Muscle of leg (tissue), 16 donors: ENCODE measurements at places on chromosomes 3 and 15. TPM values are rescaled to one million over a fixed set of nuclear protein-coding genes. Genes with fewer than 3 reads are reported as not detected.

GRCh38 chr15:57017024-57017423 is 98.6 kb downstream of the TCF12 start:
- DNase-seq, result no peak

DNA sequence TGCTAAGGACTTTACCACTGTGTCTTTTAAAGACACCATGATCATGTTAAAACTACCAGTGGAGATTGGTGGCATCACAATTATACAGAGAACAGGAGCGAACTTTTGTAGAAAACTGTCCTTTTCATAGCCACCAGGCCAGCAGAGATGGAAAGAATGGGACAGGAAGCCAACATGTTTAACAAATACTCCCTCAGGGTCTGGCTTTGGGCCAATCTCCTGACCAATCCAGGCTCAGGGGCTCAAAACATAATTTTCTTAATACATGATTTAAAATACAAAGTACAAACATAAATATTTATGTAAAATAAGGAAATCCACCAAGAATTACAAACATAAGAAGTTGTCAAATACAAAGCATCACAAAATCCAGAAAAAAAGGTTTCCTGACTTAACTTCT is 266.0 kb downstream of the VPS13C start:
- no peak for DNase-seq

GRCh38 chr15:60928970-60929369 is 300.1 kb downstream of the RORA start:
- DNase-seq, result no peak

- no peak for DNase-seq
Observed at GRCh38 chr15:64630396-64631107, 144.8 kb downstream of the RBPMS2 start.

DNA sequence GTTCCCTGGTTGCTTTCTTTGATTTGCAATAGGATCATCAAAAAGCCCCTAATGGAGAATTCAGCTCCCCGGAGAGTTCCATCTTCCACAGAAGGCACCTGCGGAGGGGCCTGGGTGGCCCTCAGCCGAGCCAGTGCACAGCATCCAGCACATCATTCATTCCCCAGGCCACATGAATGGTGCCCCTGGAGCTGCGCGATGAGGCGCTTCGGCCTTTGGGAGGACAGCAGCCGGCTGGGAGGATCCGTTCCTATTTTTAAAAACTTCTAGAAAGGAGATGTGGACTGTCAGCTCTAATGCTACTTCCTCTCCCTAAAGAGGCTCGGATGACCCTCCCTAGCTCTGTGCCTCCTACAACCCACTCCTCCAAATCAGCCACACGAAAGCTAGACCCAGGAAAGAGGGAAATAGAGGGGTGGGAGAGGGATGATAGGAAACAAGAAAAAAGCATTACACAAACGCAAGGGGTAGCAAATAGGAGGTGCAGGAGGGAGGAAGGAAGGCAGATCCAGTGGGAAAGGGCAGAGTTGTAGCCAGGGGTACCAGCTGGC is 20.3 kb downstream of the EHD4 start:
- DNase-seq, result no peak

- peak; percentile 69 for DNase-seq
Observed at GRCh38 chr3:19947549-19948225, 790 bp downstream of the RAB5A start.

GRCh38 chr3:8660175-8661118 is 15.8 kb upstream of the SSUH2 start:
- peak; percentile 63 for DNase-seq

- peak; percentile 63 for DNase-seq
Observed at GRCh38 chr15:51403072-51403878, 61.8 kb downstream of the GLDN start.

DNA sequence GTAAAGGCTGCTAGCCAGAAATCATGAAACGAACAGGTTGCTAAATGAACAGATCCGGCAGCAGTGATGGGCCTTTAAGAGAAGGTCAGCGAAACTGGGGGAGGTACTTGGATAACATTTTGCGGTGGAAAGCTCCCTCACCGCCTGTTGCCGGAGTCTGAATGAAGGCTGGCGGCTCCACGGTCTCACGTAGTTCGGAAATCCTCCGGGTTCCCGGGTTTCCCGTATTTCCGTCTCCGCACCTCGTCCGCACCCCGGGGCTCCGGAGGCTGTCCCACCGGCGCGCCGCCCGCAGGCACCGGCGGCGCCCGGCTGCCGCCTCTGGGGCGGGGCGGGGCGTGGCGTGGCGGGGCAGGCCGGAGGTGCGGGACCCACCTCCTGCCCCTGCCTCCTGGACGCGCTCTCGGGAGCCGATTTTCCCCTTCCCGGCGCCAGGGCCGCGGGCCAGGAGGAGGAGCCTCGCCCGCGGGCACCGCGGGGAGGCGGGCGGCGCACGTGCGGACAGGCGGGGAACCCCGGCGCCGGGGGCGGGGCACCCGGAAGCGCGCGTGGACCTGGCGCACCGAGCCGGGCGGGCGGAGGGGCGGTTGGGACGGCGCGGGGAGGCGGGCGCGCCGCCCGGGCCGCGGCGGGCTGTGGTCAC is at the start of gene ZDHHC23:
ZDHHC23 (plus strand) TSS at position 642 of the 643 bp plus-strand sequence. CDS start 790 bp downstream, outside the sequence.
- DNase-seq, result peak; percentile 60

GRCh38 chr15:62472616-62473299 is 307.7 kb upstream of the C2CD4B start:
- peak; percentile 64 for DNase-seq

GRCh38 chr3:105555206-105555605 is 188.5 kb downstream of the ALCAM start:
- no peak for DNase-seq

DNA sequence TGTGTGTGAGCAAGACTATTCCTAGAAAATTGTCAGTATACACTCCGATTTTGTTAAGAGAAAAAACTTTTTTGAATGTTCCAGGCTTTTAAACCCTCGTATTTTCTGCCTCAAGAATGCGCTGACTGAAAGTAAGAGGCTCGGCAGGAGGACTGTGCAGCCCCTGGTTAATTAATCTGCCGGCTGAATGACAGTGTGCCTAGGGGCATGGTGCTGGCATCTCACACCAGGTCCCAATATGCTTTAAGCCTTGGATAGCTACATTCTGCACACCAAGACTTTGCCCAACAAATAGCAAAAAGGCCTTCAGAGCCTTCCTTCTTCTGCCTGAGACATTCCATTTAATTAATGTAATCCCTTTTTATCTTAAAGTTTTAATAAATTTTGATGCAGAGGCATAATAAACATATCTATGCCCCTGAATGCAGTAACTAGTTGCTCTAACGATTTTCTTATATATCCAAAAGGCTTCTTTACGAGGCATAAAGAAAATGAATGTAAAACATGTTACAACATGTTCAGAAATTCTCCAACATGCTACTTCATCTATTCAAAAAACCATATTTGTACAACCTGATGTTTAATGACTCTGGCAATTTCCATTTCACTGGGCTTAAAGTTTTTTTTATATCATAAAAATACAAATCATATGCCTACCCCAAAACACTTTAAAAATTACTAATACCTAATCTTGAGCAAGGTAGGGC is 37.9 kb downstream of the DPH6 start:
- no peak for DNase-seq

- DNase-seq, result no peak
Observed at GRCh38 chr3:105274958-105275357, 91.8 kb upstream of the ALCAM start.

- no peak for DNase-seq
Observed at GRCh38 chr3:26636096-26636727, 13.6 kb downstream of the LRRC3B start.

DNA sequence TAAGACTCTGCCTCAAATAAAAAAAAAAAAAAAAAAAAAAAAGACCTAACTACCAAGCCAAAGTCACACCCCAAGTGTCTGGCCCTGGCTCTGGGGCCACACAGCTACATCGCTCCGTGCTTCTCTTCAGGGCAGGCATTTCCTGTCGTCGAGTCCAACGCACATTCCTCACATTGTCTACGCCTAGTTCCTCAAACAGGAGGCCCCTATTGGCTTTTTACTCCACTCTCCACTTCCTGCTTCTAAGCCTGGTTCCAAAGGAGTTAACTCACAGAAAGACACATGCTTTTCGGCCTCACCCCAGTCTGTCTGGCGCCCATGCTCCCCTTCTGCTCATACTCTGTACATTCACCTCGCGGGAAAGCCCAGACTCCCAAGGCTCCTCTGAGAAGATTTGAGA is 28.8 kb downstream of the KNG1 start:
- peak; percentile 74 for DNase-seq

GRCh38 chr3:69959581-69959980 is 40.0 kb upstream of the SAMMSON start:
- DNase-seq, result no peak

DNA sequence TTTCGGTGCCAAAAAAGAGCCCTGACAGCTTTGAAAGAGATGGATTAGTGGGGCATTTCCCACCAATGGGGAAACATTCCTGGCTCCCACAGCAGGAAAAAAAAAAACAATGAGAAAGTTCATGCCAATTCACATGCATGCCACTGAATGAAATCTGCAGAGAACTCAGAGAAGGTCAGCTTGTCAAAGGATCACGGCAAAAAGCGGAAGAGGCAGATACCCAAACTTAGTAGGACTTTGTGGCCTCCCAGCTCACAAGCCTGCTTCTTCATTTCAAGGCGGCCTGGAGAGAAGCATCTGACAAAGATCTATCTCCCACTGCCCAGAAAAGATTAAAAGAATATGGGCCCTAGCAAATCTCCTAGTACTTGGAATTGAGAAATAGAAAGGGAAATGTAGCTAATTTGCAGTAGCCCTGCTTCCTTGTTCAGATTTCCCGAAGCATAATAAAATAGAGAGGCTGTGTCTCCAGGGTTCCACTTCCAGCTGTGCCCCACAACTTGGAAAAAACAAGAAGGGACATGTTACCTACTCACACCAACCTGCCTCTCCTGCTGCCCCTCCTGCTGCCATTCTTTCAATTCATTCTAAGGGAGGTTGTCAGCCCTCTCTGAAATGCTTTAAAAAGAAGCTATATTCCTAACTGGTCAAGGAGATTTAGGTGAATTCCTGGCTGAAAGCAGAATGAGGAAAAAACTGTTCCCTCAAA is 170.4 kb downstream of the FHIT start:
- DNase-seq, result no peak

- no peak for DNase-seq
Observed at GRCh38 chr15:69125236-69125635, 35.2 kb upstream of the GLCE start.

GRCh38 chr3:95350049-95350448 is 1287.2 kb downstream of the NSUN3 start:
- DNase-seq, result no peak

DNA sequence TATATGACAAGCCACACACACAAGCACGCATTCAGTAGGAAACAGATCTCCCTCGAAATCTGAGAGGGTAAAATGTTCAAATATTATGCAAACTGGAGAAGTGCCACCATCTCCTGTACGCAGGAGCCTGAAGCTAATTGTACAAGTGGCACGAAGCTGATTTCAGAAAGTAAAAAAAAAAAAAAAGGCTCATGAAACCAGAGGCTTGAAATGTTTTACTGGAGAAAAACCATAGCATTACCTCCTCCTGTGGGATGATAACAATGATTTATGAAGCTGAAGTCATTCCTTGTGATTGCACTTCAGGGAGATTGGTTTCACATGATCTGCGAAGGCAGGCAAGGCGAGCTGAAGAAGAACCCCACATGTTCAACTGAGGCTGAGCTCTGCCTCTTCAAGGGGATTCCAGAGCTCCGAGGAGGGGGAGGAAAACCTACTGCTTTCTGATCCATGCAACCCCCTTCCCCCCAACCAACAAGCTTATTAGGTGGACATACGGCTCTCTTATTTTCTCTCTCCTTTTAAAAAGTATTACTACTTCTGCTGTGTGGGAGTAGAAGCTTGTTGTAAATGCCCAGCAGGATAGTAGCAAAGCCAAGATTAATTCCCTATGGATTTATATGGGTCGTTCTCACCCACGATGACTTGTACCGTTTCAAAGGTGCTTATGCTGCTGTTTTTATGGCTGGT is 101.1 kb downstream of the GREM1 start:
- DNase-seq, result peak; percentile 25

- peak; percentile 87 for DNase-seq
Observed at GRCh38 chr3:71103430-71103921, 480.1 kb downstream of the FOXP1 start.

GRCh38 chr3:112634786-112635541 is 6.0 kb downstream of the CCDC80 start:
- no peak for DNase-seq

DNA sequence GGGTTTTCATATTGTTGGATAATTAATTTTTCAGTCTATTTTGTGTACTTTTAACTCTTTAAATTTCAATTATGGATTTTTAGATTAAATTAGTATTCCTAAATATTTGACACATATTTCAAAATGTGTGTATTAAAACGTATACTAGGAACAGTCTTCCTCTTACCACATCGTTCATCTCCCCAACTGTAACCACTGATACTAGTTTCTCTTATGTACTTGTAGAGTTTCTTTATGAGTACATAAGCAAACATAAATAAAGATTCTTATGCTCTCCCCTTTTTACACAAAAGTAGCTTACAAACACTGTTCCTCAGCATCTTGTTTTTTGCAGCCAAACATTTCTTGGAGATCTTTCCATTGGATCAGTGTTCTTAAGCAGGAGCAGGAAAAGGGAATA is 45.9 kb downstream of the CMSS1 start:
- no peak for DNase-seq

- peak; percentile 46 for DNase-seq
Observed at GRCh38 chr3:193894121-193894863, 241.7 kb upstream of the HES1 start.

DNA sequence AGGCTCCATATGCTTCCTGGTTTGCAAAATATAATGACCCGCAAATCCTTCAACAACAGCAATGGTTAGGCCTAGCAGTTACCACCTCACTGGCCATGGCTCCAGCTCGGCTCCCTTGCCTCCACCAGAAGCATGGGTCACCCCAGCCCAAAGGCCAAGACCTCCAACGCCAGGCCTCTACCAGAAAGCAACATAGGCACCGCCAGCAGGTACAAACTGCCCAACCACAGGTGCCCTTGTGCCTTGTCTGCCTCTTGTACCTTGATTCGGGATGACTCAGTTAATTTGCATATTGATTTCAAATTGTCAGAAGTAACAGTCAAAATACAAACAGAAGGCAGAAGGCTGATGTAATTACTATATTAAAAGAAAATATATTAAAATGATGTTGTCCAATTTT is 124.7 kb downstream of the IL5RA start:
- DNase-seq, result no peak

DNA sequence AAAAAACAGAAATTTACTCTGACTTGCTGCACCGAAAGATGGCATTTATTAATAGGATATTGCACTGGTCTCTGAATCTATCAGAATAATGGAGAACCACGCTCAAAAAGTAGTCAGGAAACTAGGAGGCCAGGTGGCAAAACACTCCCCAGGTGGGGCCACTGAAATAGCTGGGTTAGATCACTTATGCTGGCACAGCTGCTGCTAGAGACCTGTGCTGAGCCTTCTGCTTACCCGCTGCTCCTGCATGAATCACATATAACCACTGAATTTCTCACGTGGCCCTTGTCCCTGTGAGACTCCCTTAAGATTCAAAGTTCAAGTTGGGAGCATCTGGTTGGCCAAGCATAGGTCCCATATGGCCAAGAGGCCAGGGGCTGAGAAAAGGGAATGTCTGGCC is 66.0 kb upstream of the OXTR start:
- DNase-seq, result no peak

FOXP1 gene
- total RNA-seq, result 28.2 TPM

SLC12A1 gene
- total RNA-seq, result not detected

PCLAF gene
- 17.3 TPM for total RNA-seq

ACVR2B gene
- total RNA-seq, result 17.6 TPM

GOLGA8Q gene
- total RNA-seq, result 0.75 TPM

VIPR1 gene
- total RNA-seq, result 1.2 TPM

COLQ gene
- 15.9 TPM for total RNA-seq
